Glutamatergic neuron (in vitro differentiated cells): ENCODE measurements at places on chromosomes 7 and 10.

- no peak for DNase-seq
Measured at GRCh38 chr10:107451047-107451446, 286.5 kb upstream of the SORCS1 start.

DNA sequence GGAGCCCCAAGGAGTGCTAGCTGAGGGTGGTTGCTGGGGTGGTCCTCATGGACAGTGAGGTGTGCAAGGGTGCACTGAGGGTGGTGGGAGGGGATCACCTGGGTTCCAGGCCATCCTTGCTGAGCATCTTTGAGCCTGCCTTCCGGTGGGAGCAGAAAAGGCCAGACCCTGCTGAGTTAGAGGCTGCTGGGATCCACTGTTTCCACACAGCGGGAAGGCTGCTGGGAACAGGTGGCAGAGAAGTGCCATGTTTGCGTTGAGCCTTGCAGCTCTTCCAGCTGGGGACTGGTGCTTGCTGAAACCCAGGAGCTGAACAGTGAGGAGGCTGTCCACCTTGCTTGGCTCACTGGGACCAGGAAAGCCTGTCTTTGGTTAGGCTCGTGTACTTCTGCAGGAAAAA, 34.9 kb downstream of the PRF1 start:
- DNase-seq = no peak

DNA sequence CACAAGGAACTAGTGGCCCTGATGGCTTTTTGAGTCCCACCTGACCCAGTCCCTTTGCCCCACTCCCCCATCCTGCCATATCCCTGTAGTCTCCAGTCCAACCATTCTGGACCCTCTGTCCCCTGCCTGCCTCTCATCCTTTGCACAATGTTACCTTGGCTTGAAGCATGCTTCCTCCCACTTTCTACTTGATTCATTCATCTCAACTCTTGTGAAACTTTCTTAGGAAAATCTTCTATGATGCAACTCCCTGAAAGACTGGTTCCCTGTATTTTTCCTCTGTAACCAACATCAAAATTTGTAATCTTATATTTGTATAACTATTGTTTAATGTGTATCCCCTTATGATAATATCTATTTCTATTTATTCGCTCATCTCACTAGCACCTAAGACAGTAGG, 151.5 kb downstream of the LRRTM3 start:
- no peak for DNase-seq

- no peak for DNase-seq
Measured at GRCh38 chr7:87543623-87544022, 57.1 kb downstream of the ABCB1 start.

- no peak for DNase-seq
Measured at GRCh38 chr7:84508606-84509005, 314.0 kb upstream of the SEMA3A start.

- no peak for DNase-seq
Measured at GRCh38 chr7:4815121-4815520, 39.7 kb downstream of the AP5Z1 start.

GRCh38 chr10:111974325-111974724, 209.2 kb downstream of the GPAM start:
- no peak for DNase-seq

DNA sequence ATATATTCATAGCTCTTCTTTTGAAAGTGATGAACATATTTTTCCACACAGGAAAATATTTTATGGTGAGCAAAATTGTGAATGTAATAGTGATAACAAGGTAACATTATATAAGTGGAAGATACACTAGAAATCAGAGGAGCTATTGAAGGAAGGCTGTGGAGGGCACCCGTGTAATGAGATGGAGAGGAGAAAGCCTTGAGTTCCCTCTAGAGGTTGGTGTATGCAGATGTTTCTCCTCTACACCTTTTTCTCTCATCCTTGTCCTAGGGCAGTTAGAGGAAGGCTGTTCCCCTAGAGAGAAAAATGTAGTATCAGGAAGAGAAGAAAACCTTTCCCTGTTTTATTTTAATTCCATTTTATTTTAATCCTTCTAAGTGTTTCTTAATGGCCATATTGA, 54.6 kb upstream of the NRG3 start:
- DNase-seq = no peak
